Umbilical cord (tissue), 2 donors: ENCODE measurements at places on chromosomes 5 and 9.

GRCh38 chr5:97075649-97076048 lies 66.8 kb downstream of the LIX1 start:
- DNase-seq, result no peak

DNA sequence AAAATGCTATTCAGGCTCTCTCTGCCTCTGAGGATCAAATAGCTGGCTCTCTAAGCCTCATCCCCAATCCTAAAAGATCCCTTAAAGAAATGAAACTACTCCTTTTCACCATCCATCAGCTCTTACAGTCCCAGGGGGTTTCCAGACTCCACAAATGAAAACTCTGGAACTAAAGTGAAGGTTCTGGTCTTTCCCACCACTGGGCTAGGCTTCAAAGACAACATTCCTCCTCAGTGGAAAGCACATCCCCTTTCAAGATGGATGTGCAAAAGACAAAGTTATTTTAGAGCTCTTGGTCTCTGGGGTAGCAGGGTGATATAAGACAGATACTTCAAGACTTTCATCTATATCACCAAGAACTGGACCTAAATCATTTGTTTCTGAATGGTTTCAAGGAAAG lies 106.9 kb downstream of the DCP2 start:
- peak; percentile 83 for DNase-seq

- DNase-seq, result no peak
These were observed at the start of gene NR2F1-AS1 for GRCh38 chr5:93580927-93581445. TSS of gene NR2F1-AS1 (minus strand) at chr5:93581219.

GRCh38 chr5:4216142-4216541 lies 620.5 kb downstream of the IRX1 start:
- no peak for DNase-seq

GRCh38 chr9:137106662-137107250 lies 7.8 kb downstream of the DPP7 start:
- DNase-seq, result no peak

GRCh38 chr5:88269222-88269771 lies 652 bp upstream of the TMEM161B start:
- DNase-seq, result peak; percentile 13

- no peak for DNase-seq
These were observed 156.0 kb upstream of the IFNE start for GRCh38 chr9:21638104-21638503.

- no peak for DNase-seq
These were observed 225.7 kb downstream of the TLR4 start for GRCh38 chr9:117929868-117930267.

- DNase-seq, result peak; percentile 99
These were observed at the start of gene FNIP1 for GRCh38 chr5:131796793-131797693. TSS of gene FNIP1 (minus strand) at chr5:131797017. CDS start at chr5:131796921, 96 bp downstream.

- DNase-seq, result no peak
These were observed 18.5 kb downstream of the TMC1 start for GRCh38 chr9:72539824-72540347.

- DNase-seq, result no peak
These were observed 9.2 kb upstream of the DENND4C start for GRCh38 chr9:19221326-19221725.

DNA sequence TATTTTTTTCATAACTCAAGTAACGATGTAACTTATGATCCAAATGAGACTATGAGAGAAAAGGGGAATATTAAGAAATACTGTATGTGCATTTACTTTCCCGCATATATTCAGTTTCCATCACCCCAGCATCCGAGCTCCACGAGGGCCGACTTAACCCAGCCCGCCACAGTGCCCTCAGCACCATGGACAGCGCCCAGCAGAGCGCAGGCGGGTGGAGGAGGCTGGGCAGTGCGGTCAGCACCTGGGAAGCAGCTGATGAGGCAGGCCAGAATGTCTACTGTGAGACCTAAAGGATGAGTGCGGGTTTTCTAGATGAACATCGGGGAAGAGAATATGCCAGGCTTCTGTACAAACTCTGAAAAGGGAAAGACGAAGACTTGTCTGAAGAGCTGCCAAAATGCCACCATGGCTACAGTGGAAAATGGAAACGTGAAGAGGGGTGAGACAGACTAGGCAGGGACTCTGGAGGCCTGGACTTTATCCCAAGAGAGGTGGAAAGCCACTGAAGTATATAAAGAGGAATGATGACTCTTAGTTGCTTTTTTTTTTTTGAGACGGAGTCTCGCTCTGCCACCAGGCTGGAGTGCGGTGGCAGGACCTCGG lies 34.5 kb upstream of the MED27 start:
- peak; percentile 58 for DNase-seq

- peak; percentile 27 for DNase-seq
These were observed 102.3 kb upstream of the CDKN2B start for GRCh38 chr9:22111176-22111953.

DNA sequence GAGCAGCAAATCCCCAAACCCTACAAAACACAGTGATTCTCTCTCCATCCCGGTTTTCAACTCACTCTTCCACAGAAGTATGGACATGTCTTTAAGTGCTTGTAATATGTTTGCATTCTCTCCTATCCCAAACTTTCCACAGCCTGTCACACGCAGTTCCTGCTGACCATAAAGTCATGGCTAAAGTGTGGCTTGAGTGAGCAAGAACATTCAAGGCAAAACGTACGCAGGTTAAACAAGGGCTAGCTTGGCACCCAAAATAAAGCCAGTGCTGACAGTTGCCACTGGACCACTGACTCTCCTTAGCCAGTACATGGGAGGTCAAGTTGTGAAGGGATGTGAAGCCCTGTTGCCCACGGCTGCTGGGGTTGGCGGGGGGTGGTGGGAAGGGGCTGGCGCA lies 211.1 kb upstream of the IRX1 start:
- no peak for DNase-seq

DNA sequence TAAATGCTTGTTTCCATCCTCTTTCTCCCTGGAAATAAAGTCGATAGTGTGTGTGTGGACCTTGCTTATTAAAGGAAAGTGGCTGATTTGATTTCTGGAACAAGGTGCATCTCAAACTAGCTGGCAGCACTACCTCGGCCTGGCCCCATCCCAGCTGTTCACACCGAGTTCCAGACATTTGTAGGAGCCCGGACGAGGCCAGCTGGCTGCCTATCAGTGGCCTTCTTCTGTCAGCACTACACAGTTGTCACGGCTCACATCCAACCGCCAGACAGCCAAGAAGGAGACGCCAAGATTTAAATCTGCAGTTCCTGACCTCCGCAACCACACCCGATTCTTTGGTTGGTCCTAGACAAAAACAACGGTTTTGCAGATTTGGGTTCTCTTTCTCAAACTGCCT lies 63.6 kb downstream of the PALM2AKAP2 start:
- peak; percentile 46 for DNase-seq

DNA sequence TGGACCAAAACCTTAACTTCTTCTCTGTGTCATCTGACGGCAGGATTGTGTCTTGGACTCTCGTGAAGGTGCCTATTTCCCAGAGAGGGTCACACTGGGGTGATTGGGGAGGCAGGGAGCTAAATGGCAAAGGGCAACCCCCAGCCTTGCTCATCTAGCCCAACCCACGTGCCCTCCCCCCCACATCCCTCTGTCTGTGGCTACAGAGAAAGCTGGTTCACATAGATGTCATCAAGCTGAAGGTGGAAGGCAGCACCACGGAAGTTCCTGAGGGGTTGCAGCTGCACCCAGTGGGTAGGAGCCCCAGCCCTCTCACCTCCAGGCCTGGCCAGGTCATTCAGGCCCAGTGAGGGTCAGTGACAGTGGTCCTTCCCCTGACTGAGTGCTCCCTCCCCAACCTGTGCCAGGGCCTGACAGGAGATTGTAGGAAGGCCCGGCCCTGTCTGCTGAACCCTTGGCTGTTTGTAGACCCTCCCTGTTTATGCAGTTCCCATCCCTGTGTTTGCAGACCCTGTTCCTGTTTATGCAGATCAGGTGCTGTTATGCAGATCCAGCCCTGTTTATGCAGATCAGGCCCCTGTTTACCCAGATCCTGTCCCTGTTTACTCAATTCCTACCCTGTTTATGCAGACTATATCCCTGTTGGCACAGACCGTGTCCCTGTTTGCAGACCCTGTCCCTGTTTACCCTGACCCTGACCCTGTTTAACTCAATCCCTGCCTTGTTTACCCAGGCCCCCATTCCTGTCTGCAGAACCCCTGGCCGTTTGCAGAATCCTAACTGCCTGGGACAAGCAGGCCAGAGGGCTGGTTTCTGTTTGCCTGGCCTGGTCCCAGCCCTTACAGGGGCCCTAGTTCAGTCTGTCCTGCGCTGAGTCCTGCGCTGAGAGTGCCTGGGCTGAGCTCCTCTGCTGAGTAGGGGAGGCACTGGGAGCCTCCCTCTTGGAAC lies 10.4 kb downstream of the ENHO start:
- peak; percentile 58 for DNase-seq

- DNase-seq, result no peak
These were observed 60.3 kb downstream of the ADAMTS2 start for GRCh38 chr5:179284751-179285631.

GRCh38 chr9:35470894-35471293 lies 19.0 kb upstream of the RUSC2 start:
- peak; percentile 51 for DNase-seq

DNA sequence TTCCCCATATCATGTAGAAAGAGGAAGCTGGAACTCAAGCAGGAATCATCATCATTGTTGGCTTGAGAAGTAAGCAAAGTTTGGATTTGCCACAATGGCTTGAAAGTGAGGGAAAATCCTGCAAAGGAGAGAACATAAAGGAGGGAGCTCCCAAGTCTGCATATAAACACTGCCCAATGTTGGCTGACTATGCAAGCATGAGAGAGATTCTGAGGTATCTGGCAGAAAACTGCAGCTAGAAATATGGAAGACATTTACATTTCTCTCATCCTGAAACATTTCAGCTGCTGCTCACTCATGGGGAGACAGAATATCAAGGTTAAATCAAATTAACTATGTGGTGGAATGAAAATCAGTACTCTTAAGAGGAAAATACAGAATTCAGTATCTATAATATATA lies 415.6 kb upstream of the TNC start:
- DNase-seq, result no peak

DNA sequence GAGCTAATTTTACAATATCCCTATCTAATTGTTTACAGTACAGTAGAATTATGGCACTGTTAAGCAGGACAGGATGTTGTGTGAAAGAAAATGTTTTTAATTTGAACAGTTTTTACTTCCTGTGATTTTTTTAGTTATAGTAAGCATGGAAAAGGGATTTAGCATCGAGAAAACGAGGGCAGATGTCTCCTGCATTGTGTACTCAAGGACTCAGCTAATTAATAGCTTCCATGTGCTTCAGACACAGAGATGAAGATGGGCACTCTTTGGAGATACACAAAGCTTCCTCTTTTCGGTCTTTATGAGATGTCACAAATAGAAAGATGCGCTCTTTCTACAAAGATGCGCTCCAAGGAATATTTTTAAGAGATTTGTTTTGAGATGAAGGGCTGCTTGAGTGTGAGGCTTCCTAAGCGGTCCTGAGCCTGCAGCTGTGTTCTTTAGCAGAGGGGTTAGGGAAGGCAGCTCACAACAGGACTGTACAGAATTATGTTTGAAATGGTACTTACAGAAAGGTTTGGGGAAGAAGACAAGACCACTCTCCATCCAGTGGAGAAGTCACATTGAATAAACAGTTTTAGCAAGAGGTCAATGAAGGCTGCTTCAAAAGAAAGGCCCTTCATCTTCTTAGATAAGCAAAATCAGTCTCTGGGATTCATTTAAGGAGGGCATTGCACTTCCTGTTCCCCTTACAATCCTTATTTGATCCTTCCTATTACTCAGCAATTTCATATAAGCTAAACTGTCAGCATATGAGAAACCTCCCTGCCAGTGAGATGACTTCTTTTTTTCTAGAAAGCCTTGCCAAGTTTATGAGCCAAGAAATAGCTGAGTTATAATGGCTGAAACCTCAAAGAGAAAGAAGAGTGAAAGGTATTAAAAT lies 311.5 kb downstream of the EFNA5 start:
- peak; percentile 94 for DNase-seq

DNA sequence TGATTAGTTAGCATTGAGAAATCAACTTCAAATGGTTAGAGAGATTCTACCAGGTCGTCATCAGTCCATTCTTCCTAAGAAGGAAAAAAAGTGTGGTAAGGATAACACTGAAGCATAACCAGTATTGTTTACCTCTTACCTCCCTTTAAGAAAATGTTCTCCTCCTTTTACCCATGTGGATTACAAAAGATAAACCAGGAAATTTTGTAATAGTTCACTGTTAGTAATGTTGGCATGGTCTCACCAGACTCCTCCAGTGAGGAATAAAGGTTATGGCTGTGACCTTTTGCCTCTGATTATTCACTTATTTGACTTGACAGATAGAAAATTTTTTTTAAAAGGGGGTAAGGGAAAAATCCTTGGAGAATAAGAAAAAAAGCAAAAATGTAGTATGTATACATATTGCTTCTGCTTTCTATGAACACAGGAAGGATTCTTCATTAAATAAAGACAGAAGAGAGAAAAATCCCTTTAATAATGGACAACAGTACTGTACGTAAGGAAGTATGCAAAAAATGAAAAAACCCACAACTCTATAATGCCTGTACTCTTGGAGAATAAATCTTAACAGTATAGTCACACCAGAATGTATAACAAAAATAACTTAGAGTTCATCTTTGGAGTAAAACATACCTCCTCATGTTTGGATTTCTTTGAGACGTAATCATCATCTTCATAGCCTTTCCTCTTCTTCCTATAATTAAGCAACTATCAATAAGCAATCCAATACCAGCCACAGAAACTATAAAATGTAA lies 18.1 kb downstream of the CCNH start:
- no peak for DNase-seq

DNA sequence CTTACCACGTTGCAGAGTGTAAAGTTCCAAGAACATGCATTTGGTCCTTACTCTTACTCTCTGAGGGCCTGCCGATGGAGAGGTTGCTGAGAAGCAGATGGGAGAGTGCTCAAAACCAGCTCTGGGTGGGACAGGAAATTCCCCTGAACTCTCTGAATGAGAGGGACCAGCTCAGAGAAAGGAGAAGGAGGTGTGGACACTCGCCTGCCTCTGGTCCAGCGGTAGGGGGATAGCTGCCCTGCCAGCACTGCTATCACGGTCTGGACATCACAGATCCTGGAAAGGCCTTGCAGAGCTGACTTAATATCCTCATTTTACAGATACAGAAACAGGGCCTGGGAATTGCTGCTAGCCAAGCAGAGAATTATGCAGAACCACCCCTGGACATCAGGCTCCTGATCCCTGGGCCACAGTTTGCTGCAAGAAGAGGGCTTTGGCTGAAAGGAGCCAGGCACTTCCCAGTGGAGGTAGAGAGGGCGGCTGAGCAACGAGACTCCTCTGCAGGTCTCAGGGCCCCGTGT lies 4.9 kb downstream of the TRAF1 start:
- peak; percentile 77 for DNase-seq

GRCh38 chr9:8014997-8015682 lies 215.6 kb upstream of the DMAC1 start:
- DNase-seq, result peak; percentile 91
